A549 treated with CpdA at 1 μM for 4 hours (cell line): ENCODE measurements at places on chromosomes 16 and 17. TPM values are rescaled to one million over a fixed set of nuclear protein-coding genes. Genes with fewer than 3 reads are reported as not detected.

CCT6B gene
- 0.85 to 1.6 TPM (median 1.2 TPM) in 5 replicates for total RNA-seq

PCGF2 gene
- 34.8 to 65.1 TPM (median 60.6 TPM) in 5 replicates for total RNA-seq

C1QL1 gene
- total RNA-seq = 14.5 to 33.6 TPM (median 29.8 TPM) in 5 replicates

KRT20 gene
- total RNA-seq = 0.17 to 0.52 TPM (median 0.26 TPM) in 5 replicates

FBXW10B gene
- total RNA-seq = 2.2 to 4.2 TPM (median 3.7 TPM) in 5 replicates

NPIPB6 gene
- 1.3 to 3.3 TPM (median 2.1 TPM) in 5 replicates for total RNA-seq

ZP2 gene
- not detected in 5 replicates for total RNA-seq

LITAFD gene
- not detected in 5 replicates for total RNA-seq

SEPTIN12 gene
- total RNA-seq = not detected in 5 replicates

MYH8 gene
- not detected in 5 replicates for total RNA-seq

PIRT gene
- total RNA-seq = not detected in 5 replicates

EFNB3 gene
- total RNA-seq = 1.0 to 1.7 TPM (median 1.4 TPM) in 5 replicates

TMEM100 gene
- total RNA-seq = not detected in 5 replicates

CRYM gene
- total RNA-seq = 1.3 to 2.3 TPM (median 1.9 TPM) in 5 replicates

MEFV gene
- total RNA-seq = not detected in 5 replicates

NPIPA2 gene
- 1.0 to 2.1 TPM (median 1.3 TPM) in 5 replicates for total RNA-seq

GH2 gene
- not detected in 5 replicates for total RNA-seq

CRHR1 gene
- total RNA-seq = 0.11 to 0.27 TPM (median 0.12 TPM) in 4 of 5 replicates, not detected in the other

KRT15 gene
- total RNA-seq = 3.5 to 6.2 TPM (median 5.4 TPM) in 5 replicates

KRTAP9-2 gene
- not detected in 5 replicates for total RNA-seq

PAQR4 gene
- total RNA-seq = 29.4 to 40.9 TPM (median 37.7 TPM) in 5 replicates
